ENCODE measurements at places on chromosomes 7 and 10.

- no peak for DNase-seq
These were observed 484.2 kb upstream of the CELF2 start for GRCh38 chr10:10533437-10533836.

- peak; percentile 61 for DNase-seq
These were observed 642 bp upstream of the COL13A1 start for GRCh38 chr10:69801094-69801433.

DNA sequence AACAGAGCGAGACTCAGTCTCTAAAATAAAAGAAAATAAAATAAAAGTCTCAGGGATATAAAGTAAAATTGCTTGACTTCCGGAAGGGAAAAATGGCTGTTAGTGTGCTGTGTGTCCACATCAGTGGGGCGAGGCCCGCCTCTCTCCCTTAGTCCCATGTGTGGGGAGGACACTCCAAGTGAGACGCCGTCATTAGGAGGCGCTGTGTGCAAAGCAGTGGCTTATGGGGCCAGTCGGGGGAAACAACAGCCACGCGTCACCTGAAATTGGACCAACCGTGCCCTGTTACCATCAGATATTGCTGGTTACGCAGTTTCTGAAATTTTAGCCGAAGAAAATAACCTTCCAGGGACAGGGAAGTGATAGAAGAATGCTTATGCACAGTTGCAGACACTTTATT is 15.8 kb downstream of the SFXN4 start:
- no peak for DNase-seq

- DNase-seq, result no peak
These were observed 193.3 kb upstream of the PHF14 start for GRCh38 chr7:10780400-10780747.

GRCh38 chr10:128516180-128516579 is 390.0 kb upstream of the MKI67 start:
- DNase-seq, result no peak

DNA sequence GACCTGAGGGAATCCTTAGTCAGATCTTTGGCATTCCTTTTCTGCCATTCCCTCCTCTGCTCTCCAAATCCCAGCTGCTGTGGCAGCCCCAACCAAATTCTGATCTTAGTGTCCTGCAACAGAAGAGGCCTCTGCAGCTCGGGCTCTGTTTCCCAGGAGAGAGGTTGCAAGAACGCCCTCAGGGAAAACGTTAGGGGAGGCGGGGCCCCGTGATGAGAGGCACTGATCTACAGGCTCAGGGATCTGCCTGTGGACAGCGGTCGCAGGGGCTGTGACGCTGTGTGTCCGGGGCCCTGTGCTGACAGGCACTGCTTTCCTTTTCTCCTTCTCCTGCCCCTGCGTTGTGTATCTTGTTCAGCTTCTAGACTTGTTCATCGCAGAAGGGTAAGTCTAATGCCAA is 57.3 kb upstream of the DPYSL4 start:
- DNase-seq, result no peak
